Stimulated activated CD8-positive, alpha-beta memory T cell treated with anti-CD3 and anti-CD28 coated beads, Interleukin-15, amount 100 ng/mL, for 4 hours (primary cell): ENCODE measurements at places on chromosomes 7 and 10.

GRCh38 chr7:128389618-128390329, 20.0 kb downstream of the IMPDH1 start:
- DNase-seq, result no peak

DNA sequence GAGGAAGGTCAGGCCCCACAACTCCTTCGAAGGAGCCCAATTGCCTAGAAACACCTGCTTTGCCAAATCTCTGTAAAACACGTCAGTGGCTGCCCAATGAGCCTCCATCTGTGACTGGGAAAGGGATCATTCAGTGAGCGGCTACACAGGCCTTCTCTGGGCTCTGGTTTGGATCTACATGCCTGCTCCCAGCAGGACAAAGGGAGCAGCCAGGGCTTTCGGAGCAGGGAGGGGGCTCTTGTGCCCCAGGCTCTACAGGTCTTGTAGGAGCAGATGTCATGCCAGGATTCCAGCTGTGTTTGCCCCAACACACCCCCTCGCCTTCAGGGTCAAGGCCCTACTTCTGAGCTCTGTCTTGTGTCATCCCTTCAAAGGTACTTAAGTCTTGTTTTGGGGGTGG, 73.5 kb downstream of the CLEC2L start:
- no peak for DNase-seq

- no peak for DNase-seq
Measured at GRCh38 chr7:7136466-7137381, 45.6 kb upstream of the C1GALT1 start.

GRCh38 chr10:42876945-42877344, 94.3 kb downstream of the BMS1 start:
- DNase-seq, result no peak
